ENCODE measurements at places on chromosomes 16 and 17.

GRCh38 chr17:72735592-72735991 lies 356.9 kb downstream of the SLC39A11 start:
- no peak for DNase-seq

DNA sequence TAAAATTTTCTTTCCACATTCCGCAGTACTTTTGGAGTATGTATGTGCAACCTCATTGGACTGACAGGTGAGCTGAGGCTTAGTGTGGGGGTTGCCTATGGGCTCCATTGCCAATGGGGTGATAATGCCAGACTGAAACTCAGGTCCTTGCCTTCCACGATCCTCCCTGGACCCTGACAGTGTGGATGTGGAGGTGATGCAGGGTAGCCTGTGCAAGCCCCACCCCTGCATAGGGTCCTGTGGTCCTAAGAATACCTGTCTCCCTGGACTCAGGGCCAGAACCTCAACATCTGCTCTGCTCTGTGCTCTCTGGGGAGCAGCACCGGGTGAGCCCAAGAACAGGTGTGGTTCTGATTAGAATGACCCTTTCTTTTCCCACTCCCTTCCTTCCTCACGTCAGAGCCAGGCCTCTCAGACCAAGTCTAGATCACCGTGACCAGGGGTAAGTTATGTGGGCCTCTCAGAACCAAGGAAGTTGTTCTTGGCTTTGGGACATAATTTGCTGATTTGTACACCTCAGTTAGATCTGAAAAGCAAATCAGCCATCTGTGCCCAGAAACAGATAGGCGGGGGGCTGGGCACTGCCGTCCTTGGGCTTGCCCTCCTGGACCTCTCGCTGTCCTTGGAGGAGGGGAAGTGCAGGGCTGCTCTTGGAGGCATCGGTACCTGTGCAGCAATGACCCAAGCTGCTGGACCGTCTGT lies 8.4 kb upstream of the TNS4 start:
- no peak for DNase-seq

- no peak for DNase-seq
Observed at GRCh38 chr17:39014795-39015545, 47.8 kb upstream of the FBXO47 start.

- no peak for DNase-seq
Observed at GRCh38 chr17:83012868-83013778, 66.3 kb upstream of the METRNL start.

DNA sequence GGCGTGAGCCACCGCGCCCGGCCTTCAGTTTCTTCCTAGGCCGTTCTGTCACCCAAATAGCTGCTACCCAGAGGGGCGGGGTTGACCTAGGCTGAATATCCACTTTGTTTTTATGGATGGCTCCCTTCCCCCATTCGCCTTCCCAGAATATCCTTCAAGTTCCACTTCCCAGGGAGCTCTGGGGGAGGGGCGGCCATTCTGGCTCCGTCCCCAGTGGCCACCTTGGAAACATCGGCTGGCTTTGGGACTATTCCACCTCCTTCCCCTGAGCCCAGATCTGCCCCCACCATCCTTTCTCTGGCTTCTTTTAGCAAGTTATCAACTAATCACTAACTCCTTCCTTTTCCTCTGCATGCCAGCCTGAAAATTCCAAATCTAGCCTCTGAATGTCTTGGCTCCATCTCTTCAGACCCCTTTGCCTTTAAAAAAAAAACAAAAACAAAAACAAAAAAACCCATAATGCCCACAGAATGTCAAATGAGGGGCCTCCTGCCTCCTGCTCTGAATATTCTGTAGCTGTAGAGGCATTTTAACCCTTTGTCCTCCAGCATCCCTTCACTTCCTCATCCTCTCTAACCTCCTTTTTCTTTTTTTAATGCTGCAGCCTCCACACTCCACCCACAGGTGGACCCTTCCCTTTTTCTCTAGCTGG lies 6.4 kb downstream of the ATP1B2 start:
- DNase-seq: no peak

DNA sequence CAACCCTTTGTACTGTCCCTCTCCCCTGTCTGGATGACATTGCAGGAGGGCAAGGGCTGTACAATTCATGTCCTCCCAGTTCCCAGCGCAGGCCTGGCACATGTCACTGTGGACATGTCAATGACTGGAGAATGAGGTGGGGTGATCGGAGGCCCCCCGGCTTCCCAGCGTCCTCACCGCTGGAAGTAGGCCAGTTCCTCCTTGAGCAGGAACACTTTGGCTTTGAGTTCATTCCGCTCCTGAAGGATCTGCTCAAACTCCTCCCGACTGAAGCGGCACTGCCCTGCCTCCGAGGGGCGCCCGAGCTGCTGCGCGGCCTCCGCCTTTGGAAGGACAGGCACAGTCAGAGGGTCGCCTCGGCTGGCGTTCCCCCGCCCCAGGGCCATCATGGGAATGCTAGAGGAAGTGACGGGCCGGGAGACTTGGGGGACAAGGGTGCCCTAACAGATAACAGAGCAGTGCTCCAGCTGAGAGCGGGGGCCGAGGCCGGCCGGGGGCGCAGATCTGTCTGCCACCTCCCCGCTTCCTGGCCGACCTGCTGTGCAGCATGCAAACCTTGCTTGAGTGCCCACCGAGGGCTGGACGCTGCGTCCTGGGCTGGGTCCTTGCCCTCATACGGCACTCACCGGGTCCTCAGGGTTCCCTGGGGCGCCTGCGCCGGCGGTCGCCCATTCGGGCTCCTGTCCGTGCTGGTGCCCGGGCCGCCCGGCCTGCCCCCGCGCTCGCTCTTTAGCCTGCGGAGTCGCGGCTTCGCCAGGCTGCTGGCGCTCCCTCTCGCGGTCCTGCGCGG lies 1.3 kb downstream of the RILP start:
- DNase-seq: no peak

DNA sequence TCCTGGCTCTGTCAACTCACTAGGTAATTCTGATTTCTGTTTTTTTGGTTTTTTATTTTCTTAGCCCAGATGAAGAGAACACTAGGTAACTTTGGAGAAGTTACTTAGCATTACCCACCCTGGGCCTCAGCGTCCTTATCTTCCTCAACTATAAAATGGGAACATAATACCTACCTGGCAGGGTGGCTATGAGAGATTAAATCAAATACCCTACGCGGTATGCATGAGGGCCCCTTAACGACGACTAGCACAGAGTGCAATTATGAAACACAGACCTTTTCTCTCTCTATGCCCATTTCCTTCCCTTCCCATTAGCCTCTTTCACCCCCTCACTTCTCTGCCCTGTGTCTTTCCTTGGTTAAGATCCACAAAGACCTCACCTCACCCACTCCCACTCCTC lies 11.1 kb downstream of the XPO6 start:
- DNase-seq: no peak

DNA sequence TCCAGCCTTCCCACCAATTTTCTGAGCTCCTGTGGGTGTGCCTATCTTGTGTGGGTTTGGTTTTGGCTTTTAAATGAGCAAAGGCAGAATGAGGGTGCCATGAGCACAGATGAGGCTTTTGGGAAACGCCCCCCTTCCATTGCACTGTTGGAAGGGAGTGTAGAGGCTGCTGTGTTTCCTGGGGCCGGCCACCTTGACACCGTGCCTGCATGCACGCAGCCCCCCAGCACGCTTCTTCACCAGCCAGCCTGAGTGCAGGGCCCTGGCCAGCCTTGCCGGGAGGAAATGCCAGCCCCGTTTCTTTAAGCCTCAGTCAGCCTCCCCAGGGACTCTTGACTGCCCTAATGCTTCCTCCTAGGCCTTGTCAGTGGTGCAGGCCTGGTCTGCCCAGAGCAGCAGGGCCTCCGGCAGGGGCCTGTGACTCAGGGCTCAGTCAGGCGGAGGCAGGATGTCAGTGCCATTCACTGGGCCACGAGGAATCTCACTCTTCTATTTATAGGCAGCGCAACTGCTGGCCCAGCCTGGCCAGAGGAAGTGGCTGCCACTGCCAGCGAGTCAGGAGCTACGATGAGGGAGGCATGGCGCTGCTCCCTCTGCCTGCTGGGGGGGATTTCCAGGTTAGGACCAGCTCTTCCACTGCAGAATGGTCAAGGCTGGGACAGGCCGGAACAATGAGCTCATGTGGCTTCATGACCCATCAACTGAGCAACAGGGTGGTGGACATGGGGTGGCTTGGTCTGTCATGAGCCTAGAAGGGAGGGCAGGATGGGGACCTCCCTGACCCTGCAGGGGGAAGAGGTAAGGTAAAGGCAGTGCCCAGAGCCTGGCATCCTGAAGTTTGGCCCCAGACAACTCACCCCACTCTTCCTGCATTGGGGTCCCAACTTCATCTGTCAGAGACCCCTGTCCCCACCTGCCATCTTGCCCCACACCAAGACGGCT lies 205.2 kb downstream of the RAB11FIP4 start:
- peak; percentile 80 for DNase-seq

GRCh38 chr17:63701868-63702720 lies 2.2 kb upstream of the LIMD2 start:
- DNase-seq: no peak

DNA sequence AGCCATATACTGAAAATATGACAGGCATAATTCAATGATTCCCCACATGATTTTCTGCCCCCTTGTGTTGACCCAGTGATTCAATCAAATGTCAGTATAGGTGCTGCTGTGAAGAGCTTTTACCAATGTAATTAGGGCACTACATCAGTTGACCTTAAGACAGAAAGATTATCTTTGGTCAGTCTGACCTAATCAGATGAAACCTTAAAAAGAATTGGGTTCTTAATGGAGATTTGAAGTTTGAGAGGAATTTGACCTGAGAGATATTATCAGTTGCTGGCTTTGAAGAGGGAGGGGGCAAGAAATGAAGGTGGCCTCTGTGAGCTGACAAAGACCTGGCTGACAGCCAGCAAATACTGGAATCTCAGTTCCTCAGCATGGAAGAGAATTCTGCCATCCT lies 358.7 kb upstream of the CA10 start:
- no peak for DNase-seq

GRCh38 chr16:88505405-88506082 lies 52.5 kb downstream of the ZFPM1 start:
- DNase-seq: no peak

- no peak for DNase-seq
Observed at GRCh38 chr17:21272881-21273792, 11.4 kb upstream of the MAP2K3 start.

DNA sequence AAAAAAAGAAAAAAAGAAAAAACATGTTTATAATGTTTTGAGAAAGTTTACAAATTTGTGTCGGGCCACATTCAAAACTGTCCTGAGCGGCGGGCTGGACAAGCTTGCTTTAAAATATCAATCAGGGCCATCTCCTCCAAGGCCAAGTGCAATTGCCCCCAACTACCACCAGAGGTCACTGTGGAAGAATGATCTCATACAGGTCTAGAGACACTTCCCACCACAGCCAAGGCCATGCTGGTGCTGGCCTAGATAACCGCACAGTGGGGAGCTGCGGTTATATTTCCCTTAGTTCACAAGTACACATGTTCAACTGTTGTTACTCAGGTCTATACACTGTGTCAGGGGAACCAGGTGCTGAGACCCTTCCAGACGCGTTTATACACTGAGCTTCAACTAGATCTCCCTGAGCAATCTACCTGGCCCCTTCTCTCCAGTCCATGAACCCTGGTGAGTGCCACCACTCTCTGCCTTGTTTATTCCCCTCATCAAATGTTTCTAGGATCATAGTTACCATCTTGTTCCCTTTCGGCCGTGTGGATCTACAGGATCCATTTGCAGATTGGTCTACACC lies 83.8 kb upstream of the CCL2 start:
- no peak for DNase-seq

DNA sequence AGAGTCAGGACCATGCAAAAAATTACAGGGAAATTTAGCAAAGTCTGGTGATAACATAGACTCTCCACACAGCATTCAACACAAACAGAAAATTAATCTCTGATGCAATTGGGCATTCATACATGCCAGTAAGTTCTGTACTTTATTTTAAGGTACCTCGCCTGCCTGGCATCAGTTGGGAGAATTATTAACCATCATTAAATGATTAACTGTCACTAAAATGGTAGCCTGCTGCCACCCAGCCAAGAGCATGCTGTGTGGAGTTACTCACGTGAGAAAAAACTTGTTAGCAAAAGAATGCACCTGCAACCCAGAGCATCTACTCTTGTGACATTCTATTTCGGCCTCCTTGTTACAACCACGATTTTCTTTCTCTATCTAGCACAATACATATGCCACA lies 117.2 kb downstream of the GRIN2A start:
- no peak for DNase-seq
